ENCODE measurements at places on chromosomes 16 and 17.

- no peaks in the 10 kb centered on the region for H3K4me1 ChIP-seq
- H3K27me3 ChIP-seq: no peaks in the 10 kb centered on the region
- no peaks in the 10 kb centered on the region for H3K36me3 ChIP-seq
- DNase-seq: no peak
- H3K27ac ChIP-seq: no peak overlapping the region
Measured at GRCh38 chr16:82990155-82990554, 363.4 kb downstream of the CDH13 start.

DNA sequence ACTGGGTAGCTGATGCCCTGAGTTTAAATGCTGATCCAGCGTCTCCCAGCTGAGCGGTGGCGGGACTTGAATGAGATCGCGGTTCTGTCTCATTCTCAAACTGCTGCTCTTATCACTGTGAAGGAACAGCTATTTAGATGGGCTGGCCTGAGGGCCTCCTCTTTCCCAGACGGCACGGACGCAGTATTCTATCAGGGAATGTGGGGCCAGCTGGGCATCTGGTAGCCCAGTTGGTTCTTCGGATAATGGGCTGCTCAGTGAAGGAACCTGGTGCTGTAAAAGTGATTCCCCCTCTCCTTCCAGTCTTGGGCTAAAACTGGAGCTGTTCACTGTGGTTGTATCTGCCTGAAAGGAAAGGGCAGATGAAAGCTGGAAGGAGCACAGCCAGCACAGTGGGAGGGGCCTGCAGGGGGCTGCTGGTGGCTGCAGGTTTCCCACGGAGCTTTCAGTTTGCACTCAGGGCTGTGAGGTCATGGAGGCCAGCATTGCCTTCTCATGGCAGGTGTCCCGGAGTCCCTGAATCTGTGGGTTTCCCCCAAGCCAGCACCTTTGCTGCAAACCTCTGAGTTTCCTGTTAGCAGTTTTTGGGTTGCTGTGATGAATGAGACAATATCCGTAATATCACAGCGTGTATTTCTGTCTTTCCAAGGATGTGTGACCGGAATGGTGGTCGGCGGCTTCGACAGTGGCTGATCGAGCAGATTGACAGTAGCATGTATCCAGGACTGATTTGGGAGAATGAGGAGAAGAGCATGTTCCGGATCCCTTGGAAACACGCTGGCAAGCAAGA, 3.6 kb downstream of the IRF8 start:
- no peaks in the 10 kb centered on the region for H3K27me3 ChIP-seq
- DNase-seq: peak; percentile 91
- H3K4me3 ChIP-seq: peak overlapping the region; percentile 77
- H3K4me1 ChIP-seq: peaks cover 72% of the 10 kb centered on the region

GRCh38 chr17:71730871-71731270, 389.9 kb upstream of the SOX9 start:
- H3K36me3 ChIP-seq: no peaks in the 10 kb centered on the region
- H3K4me1 ChIP-seq: no peaks in the 10 kb centered on the region
- DNase-seq: no peak
- no peak overlapping the region for H3K27ac ChIP-seq
- no peak overlapping the region for H3K4me3 ChIP-seq

DNA sequence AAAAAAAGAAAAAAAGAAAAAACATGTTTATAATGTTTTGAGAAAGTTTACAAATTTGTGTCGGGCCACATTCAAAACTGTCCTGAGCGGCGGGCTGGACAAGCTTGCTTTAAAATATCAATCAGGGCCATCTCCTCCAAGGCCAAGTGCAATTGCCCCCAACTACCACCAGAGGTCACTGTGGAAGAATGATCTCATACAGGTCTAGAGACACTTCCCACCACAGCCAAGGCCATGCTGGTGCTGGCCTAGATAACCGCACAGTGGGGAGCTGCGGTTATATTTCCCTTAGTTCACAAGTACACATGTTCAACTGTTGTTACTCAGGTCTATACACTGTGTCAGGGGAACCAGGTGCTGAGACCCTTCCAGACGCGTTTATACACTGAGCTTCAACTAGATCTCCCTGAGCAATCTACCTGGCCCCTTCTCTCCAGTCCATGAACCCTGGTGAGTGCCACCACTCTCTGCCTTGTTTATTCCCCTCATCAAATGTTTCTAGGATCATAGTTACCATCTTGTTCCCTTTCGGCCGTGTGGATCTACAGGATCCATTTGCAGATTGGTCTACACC, 83.8 kb upstream of the CCL2 start:
- H3K36me3 ChIP-seq: no peaks in the 10 kb centered on the region
- no peak overlapping the region for H3K27ac ChIP-seq
- no peaks in the 10 kb centered on the region for H3K27me3 ChIP-seq

- H3K36me3 ChIP-seq: no peaks in the 10 kb centered on the region
- no peak for DNase-seq
- H3K27ac ChIP-seq: no peak overlapping the region
- H3K27me3 ChIP-seq: no peaks in the 10 kb centered on the region
- H3K4me3 ChIP-seq: no peak overlapping the region
Measured at GRCh38 chr16:84959784-84960417, 51.4 kb downstream of the ZDHHC7 start.

DNA sequence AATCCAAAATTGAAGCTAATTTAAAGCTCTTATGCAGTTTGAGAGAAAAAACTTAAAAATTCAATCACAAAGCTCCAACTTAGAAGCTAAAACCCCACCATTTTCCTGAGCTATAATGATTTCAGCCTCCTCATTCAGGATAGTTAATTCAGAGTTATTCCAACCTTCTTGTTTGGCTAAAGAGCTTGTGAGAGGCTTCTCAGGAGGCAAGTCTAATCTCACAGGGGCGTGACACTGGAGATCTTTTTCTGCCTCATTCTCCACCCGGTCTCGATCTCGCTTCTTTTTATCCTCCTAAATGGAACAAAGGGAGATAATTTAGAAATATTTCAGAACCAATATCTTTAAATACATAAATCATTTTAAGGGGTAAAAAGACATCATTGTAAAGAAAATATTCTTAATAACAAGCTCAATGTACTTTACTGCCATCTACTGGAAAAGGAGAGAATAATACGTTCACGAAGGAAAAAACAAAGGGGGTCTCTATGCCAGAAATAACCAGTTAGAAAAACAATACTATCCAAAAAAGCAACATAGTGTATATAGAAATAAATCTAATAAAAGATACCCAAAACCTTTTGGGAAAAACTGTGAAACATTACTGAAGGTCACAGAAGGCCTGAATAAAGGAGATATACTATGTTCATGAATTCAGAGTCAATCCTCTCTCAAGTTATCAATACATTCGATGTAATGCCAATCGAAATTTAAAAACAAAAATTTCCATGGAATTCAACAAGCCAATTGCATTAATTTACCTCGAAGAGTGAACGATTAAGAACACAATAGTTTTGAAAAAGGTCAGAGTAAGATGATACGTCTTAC, 13.9 kb downstream of the BRD7 start:
- H3K36me3 ChIP-seq: peaks cover 8% of the 10 kb centered on the region
- H3K4me1 ChIP-seq: no peaks in the 10 kb centered on the region
- peak; percentile 49 for DNase-seq
- H3K27ac ChIP-seq: no peak overlapping the region
- no peak overlapping the region for H3K4me3 ChIP-seq

DNA sequence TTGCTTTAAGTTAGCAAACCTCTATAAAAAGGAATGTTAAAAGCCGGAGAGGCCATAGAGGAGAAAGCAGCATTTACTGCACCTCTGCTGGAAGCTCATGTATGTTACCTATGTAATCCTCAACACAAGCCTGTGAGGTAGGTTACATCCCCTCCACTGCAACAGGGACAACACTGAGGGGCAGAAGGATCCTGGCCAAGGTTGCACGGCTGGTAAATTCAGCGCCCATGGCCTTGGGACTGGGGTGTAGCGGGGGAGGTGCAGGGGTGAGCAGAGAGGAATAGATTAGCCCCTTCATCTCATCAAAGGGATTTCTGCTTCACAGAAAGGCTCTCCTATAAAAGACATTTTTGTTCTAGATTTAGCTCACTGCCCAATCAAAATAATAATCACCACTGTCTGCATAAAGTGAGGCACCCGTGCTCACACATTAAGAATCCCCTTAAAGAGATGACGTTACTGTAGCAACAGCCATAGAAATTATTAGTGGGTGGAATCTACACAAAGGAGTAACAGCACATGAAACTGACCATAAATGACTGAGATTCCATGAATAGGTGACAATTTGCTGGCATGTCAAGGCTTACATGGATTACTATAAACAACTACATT, 3.3 kb downstream of the ZCCHC14 start:
- H3K4me3 ChIP-seq: no peak overlapping the region
- H3K4me1 ChIP-seq: peaks cover 16% of the 10 kb centered on the region
- no peak for DNase-seq
- no peaks in the 10 kb centered on the region for H3K36me3 ChIP-seq
- H3K27me3 ChIP-seq: peaks cover 34% of the 10 kb centered on the region

GRCh38 chr16:89786474-89787364, 29.7 kb downstream of the FANCA start:
- no peak overlapping the region for H3K27ac ChIP-seq
- H3K4me3 ChIP-seq: no peak overlapping the region
- H3K36me3 ChIP-seq: no peaks in the 10 kb centered on the region
- no peak for DNase-seq
- no peaks in the 10 kb centered on the region for H3K27me3 ChIP-seq
- no peaks in the 10 kb centered on the region for H3K4me1 ChIP-seq

GRCh38 chr17:67574658-67575293, 143.0 kb upstream of the NOL11 start:
- H3K27me3 ChIP-seq: no peaks in the 10 kb centered on the region
- no peaks in the 10 kb centered on the region for H3K4me1 ChIP-seq
- peak overlapping the region; percentile 38 for H3K27ac ChIP-seq
- H3K4me3 ChIP-seq: no peak overlapping the region

GRCh38 chr16:50268352-50268751, 2.0 kb downstream of the ADCY7 start:
- H3K36me3 ChIP-seq: no peaks in the 10 kb centered on the region
- H3K4me3 ChIP-seq: no peak overlapping the region
- DNase-seq: no peak
- H3K4me1 ChIP-seq: peaks cover 57% of the 10 kb centered on the region
- no peak overlapping the region for H3K27ac ChIP-seq
- no peaks in the 10 kb centered on the region for H3K27me3 ChIP-seq

DNA sequence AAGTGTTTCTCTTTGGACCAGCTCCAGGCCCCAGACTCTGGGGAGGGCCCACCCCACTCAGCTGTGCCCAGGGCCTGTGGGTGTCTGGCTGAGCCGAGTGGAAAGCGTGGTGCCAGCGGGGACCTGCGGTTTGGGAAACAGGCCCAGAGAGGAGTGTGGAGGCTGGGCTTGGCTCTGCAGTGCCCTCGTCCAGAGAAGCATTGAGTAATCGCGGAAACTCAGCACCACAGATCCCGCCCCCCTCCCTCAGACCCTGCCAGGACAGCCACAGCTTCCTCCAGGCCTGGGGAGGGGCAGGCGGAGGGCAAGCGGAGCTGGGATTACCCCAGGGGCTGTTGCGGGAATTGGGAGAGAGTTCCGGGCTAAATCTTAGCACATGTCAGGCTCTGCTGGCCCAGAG, 14.6 kb upstream of the PITPNA start:
- no peak overlapping the region for H3K4me3 ChIP-seq
- H3K27me3 ChIP-seq: no peaks in the 10 kb centered on the region
- H3K36me3 ChIP-seq: no peaks in the 10 kb centered on the region

- H3K27ac ChIP-seq: no peak overlapping the region
- H3K4me3 ChIP-seq: no peak overlapping the region
- DNase-seq: no peak
- no peaks in the 10 kb centered on the region for H3K4me1 ChIP-seq
Measured at GRCh38 chr16:67237396-67238277, 9.6 kb downstream of the FHOD1 start.

DNA sequence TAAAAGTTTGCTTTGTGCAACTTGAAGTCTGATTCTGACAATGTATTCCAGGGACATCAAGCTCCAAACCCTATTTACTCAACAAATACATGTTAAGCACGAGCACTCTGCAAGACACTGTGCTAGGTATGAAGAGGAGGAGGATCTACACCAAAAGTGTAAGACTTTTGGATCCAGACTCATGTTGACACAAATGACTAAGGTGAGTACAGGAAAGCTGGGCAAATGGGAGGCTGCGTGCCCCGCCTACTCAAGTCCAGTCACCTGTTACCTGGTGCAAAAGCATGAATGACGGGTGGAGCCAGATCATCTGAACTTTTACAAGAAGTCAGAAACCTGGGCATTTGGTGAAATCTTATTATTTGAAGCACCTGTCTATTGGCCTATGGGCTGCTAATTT, 120.7 kb downstream of the ABCC12 start:
- H3K27me3 ChIP-seq: peaks cover 6% of the 10 kb centered on the region
- no peaks in the 10 kb centered on the region for H3K36me3 ChIP-seq
- DNase-seq: no peak
- H3K27ac ChIP-seq: no peak overlapping the region
- H3K4me1 ChIP-seq: no peaks in the 10 kb centered on the region

DNA sequence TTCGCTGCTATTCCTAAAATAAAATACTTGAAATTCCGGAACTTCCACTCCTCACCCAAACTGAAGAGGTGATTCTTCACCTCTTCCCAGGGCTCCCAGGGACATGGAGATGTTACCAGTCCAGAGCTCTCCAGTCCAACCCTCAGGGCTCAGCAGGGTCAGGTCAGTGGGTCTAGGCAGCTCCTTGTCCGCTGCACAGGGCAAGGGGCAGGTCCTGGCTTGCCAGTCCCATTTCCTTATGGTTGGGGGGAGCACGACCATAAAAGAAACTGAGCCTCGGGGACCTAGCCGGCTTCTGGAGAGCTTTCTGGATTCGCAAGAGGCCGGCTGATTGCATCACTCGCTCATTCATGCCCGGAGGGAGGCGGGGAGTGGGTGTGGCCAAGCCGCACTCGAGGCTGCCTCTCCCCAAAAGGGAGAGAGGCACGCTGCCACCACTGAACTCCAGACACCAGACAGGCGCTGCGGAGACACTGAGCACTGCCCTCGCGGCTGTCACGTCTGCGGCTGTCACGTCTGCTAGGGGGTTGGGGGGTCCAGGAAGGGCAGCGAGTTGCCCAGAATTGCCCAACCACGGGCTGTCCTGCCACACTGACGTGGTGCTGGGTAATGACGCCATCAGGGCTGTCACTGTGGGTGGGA, 15.8 kb downstream of the SLC7A5 start:
- H3K27me3 ChIP-seq: no peaks in the 10 kb centered on the region
- H3K4me3 ChIP-seq: no peak overlapping the region
- H3K27ac ChIP-seq: no peak overlapping the region
- H3K36me3 ChIP-seq: no peaks in the 10 kb centered on the region
- peaks cover 37% of the 10 kb centered on the region for H3K4me1 ChIP-seq
- peak; percentile 80 for DNase-seq

DNA sequence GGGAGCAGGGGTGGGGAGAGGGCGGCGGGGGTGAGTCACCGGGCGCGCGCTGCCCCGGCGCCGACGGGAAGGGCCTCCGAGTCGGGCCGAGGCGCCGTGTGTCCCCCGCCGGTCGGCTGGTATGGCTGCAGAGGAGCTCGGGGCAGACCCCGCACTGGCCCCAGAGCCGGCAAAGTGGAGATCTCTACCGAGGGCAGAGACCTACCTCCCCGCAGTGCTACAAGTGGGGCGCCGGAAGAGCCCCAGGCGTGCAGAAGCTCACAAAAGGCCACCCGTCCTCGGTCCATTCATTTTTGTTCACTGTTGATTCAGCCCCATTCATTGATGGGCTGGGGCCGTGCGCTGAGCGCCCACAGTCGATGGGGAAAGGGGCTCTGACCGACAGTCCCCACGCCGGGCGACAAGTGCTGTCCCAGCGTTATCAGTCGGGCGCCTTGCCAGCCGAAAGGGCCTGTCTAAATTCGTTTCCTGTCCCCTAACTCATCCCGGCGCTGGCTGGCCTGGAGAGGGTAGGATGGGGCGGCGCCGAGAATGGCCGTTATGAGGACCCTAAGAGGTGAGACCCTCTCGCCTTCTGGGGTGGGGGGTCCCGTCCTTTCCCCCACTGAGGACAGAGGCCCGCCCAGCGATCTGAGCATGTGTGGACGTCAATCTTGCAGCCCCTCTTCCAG, 709 bp upstream of the ENO3 start:
- H3K36me3 ChIP-seq: no peaks in the 10 kb centered on the region
- H3K4me3 ChIP-seq: peak overlapping the region; percentile 99
- peaks cover 24% of the 10 kb centered on the region for H3K4me1 ChIP-seq

All from B cell (primary cell).